Right renal pelvis (tissue), 4 donors: ENCODE measurements at places on chromosomes 12 and 14. TPM values are rescaled to one million over a fixed set of nuclear protein-coding genes. Genes with fewer than 3 reads are reported as not detected.

Gene NTN4
- 116 TPM for polyA plus RNA-seq

Gene AQP6
- polyA plus RNA-seq: 16.0 TPM

Gene CBLN3
- 2.5 TPM for polyA plus RNA-seq

Gene NXPH4
- 2.4 TPM for polyA plus RNA-seq

Gene SYCP3
- 1.3 TPM for polyA plus RNA-seq

Gene PIP4K2C
- polyA plus RNA-seq: 45.7 TPM

Gene CCDC184
- 0.39 TPM for polyA plus RNA-seq

Gene NELL2
- polyA plus RNA-seq: 16.3 TPM

Gene NOP9
- polyA plus RNA-seq: 26.7 TPM

Gene INHBC
- 0.29 TPM for polyA plus RNA-seq

Gene MUCL1
- not detected for polyA plus RNA-seq

Gene RNASE4
- polyA plus RNA-seq: 2.0 TPM

Gene ZNF664
- 190 TPM for polyA plus RNA-seq
